ENCODE measurements at places on chromosomes 16 and 17.

GRCh38 chr17:44970136-44970741 lies 2.1 kb upstream of the C1QL1 start:
- no peak for DNase-seq

- DNase-seq = no peak
Measured at GRCh38 chr16:50165473-50165872, 12.4 kb downstream of the TENT4B start.

DNA sequence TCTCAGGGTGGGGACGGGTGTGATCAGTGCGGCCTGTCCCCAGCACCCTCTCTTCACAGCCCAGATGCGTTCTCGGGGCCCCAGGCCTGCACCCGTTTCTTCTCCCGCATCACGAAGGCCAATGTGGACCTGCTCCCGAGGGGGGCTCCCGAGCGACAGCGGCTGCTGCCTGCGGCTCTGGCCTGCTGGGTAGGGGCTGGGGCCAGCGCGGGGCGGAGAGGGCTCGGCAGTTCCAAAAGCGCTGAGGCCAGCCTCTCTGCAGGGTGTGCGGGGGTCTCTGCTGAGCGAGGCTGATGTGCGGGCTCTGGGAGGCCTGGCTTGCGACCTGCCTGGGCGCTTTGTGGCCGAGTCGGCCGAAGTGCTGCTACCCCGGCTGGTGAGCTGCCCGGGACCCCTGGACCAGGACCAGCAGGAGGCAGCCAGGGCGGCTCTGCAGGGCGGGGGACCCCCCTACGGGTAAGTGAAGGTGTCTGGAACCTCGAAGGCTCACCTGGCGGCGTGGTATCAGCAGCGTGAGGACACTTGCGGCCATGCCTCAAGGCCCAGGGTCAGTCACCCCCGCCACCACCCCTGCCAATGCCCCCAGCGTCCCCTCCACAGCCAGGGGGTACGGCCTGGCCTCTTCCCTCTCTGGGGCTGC lies 4.4 kb downstream of the MSLN start:
- no peak for DNase-seq

DNA sequence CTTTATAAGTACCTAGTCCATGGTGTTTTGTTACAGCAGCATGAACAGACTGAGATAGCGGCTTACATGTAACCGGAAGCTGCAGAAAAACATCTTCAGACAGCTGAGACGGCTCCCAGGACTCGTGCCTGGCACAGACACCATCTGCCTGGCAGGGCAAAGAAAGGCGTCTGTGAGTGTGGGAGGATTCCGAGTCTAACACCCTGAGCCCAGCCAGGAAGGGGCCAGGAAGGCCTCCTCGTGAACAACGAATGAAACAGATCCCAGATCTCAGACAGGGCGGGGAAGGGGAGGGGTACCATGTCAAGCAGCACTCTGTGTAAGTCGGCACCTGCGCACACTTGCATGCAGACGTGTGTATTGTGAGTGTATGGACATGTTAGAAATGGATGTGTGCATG lies 4.4 kb upstream of the CSNK1D start:
- DNase-seq = no peak

DNA sequence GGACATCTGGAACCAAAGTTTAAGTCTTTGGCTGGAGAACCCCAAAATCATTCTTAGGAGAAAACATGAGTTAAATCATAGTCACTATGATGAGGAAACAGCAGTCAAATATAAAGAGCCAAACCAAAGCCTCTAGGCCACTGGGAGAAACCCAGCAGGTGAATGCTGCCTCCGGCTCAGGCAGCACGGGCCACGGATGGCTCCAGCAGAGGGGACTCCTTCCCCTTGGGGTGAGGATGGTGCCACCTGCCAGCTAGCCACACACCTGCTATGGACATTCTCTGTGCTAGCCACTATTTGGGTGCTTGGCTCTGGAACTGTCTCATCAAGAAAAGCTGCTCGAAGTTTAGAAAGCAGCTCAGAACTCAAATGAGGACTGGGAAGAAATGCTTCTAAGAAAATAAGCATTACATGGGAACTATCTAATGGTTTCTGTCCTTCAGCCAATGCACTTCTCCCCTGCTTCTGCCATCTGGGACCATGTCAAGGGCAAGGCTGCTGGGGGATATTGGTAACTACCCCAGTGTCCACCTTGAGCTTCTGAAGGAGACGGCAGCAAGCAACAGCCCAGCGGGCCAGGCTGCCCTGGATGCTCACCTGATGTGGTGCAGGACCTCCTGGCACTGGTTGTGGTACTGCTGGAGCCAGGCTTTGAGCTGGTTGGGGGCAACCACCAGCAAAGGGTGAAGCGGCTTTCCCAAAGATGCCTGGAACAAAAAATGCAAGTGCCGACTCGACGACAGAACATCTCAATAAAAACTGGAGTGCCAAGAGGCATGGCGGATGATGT lies 22.5 kb downstream of the ELAC2 start:
- no peak for DNase-seq

- no peak for DNase-seq
Measured at GRCh38 chr17:4162321-4162720, 19.3 kb downstream of the CYB5D2 start.

- no peak for DNase-seq
Measured at GRCh38 chr17:80992077-80992947, 671 bp downstream of the CHMP6 start.

DNA sequence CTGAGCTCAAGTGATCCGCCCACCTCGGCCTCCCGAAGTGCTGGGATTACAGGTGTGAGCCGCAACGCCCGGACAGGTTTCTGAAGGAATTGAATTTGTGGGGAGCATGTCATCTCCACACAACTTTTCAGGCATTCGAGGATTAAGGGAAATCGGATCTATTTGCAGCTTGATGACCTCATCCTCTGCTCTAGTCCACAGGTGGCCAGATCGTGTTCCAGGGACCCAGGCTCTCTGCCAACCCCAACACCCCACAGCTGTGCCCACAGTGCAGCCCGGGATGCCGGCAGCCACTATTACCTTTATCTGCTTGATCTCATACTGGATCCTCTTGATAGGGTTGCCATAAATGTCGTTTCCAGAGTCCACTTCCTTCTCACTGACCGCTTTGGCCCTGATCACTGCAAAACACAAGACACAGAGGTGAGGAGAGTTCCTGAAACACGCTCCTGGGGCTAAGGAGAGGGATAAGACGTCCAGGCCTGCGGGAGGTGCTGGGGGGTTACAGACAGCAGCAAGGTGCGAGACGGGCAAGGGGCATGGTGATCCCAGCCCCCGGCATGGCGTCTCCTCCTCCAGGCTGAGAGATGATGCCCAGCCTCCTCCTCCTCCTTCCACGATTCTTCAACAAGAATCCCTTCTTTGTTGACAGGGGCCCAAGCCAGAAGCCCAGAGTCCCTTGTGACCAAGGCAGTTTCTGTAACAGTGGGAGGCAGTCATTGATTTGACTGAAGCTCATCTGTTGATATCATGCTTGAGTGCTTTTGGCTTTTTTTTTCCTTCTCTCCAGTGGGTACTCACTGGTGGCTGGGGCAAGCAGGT lies 29.3 kb downstream of the CEP295NL start:
- DNase-seq = no peak

DNA sequence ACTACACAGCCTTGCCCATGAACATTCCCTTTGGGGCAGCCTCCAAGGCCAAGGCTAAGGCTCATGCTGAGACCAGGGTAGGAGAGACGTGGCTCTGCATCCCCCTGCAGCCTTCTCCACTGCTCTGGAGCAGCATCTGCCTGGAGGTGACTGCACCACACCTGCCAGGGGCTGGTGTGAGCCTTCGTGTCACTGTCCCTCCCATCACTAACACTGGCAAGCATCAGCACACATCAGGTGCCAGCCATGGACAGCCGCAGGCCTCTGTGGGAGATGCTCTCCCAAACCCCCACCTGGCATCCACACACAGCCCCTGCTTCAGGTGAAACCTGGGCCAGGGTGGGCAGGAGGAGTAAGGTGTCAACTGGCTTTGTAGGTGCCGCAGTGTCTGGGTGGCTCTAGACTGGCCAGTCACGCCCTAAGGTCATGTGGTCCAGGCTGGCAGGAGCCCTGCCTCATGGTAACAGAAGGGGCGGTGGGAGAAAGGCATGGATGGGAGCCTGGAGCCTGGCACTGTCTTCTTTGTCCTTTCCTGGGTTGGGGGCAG lies 18.1 kb upstream of the MTSS2 start:
- DNase-seq = no peak

DNA sequence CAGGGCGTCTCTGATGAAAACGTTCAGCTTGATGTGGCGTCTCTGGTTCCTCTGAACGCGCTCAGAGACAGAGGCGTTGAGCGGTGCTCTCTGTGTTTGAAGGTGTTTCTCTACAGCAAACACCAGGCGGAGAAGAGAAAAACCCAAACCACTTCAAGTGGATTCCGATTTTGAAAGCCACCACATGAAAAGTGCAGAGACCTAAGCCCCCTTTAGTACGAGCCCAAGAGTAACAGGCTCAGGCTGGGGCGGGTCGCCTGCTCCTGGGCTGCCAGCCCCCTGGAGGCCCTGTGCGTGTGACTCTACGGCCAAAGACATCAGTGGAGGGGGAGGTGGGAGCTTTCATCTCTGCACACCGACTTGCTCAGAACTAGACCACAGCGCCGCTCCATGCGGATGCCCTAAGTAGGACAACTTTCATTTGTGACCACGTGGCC lies 328.4 kb downstream of the MAF start:
- peak; percentile 52 for DNase-seq

GRCh38 chr17:75945211-75945610 lies 4.4 kb upstream of the FBF1 start:
- no peak for DNase-seq

DNA sequence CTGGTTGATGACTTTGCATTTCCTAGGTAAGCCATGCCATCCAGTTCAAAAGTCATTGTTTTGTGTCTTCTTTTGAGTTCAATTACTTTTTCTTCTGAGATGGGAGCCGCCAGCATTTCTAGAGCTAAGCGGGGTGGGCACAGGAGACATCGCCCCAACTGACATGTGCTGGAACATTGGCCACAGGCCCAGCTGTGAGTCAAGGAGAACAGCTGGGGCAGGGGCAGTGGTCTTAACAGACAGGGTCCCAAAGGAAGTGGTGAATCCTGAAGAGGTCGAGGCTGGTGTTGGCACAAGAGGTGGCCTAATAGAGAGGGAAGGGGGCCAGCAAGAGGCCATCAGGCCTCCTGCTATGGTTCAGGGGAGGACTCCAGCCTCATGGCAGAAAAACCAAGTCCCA lies 17.1 kb downstream of the RAB11FIP4 start:
- DNase-seq = no peak

- no peak for DNase-seq
Measured at GRCh38 chr17:3039736-3040135, 23.7 kb downstream of the OR1D5 start.

GRCh38 chr17:51909971-51910370 lies 248.5 kb downstream of the CA10 start:
- DNase-seq = no peak

- DNase-seq = peak; percentile 14
Measured at GRCh38 chr17:58710948-58711552, 18.6 kb downstream of the RAD51C start.

DNA sequence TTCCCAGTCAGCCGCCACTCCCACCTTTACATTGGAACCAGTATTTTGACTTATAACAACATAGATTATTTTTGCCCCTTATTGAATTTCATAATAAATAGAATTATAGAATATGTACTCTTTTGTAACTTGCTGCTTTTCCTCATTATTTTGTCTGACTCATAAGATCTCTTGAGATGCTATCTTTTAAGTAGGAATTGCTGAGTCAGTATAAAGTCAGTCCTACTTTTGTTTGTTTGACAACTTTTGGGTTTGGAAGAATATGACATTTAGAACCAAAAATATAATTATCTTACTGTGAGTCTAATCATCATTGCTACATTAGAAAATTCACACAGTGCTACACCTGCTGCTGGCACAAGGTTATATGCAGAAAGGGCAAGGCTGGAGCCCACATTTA lies 69.7 kb downstream of the STXBP4 start:
- DNase-seq = no peak

GRCh38 chr16:50208460-50208931 lies 55.4 kb downstream of the TENT4B start:
- DNase-seq = no peak

DNA sequence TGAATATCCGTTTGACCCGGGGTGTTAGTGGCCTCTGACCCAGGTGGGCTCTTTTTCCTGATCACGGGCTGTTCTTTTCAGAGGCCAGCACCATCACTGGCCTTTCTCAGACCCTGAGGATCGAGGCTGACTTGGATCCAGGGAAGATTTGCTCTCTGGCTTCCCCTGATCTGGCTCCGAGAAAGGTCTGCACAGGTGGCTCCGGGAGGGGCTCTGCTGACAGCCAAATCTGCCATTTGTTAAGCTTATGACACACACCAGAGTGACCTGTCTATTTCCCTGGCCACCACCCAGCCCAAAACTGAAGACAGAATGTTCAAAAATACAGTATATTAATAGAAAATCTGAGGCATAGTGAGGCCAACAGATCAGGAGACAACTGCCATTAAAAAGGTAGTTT lies 221.8 kb upstream of the TNRC6C start:
- no peak for DNase-seq

GRCh38 chr17:57242148-57242547 lies 14.2 kb upstream of the MSI2 start:
- DNase-seq = no peak

GRCh38 chr16:30005341-30006094 lies 5.3 kb downstream of the DOC2A start:
- DNase-seq = no peak

DNA sequence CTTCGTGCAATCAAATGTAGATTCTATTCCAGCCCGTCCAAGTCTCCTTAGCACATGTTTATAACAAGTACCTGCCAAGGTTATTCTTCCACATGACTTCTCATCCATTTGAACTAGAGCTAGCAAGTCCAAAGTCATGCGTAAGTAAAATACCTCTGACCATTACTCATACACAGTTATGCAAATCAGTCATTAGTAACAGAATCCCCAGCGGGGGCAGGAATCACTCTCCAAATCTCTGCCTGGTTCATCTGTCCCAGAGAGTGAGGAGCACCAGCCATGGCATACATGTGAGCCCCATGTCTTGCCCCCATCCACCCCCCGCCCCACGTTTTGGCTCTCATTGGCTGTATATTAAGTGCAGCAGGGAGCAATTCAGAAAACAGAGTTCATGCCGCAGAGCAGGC lies 27.7 kb downstream of the SRL start:
- no peak for DNase-seq

DNA sequence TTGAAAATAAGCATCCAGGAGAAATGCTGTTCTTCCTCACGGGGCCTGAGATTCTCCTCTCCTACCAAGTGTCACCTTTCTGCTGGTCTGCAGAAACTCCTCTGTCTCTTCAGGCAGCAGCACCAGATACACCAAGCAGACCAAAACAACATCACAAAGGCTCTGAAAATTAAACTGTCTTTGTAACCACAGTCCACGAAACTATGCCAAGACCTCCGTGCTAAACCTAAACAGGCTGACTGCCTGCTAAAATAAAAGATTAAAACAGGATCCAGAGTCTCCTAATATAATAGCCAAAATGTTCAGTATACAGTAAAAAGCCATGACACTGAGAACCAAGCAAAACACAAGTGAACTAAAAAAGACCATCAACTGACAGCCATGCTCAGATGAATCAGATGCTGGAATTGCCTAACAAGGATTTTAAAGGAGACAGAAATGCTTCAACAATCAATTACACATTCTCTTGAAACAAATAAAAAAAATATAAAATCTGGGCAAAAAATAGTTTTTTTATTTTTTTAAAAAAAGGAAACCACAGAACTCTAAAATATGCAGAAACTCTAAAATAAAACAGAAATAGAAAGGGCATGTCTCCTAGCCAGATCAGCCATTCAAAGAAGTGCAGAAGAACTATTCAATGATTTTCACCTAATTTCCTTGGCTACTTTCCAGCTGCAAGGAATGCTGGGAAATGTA lies 50.3 kb upstream of the TOX3 start:
- no peak for DNase-seq

GRCh38 chr17:29611351-29612093 lies 11.2 kb downstream of the CORO6 start:
- DNase-seq = no peak

All from activated gamma-delta T cell treated with anti-CD3 and anti-CD28 coated beads, Interleukin-2, amount 50 U/mL, for 16 hours (primary cell).